Thoracic aorta (tissue), 2 donors: ENCODE measurements at places on chromosomes 6 and 20.

DNA sequence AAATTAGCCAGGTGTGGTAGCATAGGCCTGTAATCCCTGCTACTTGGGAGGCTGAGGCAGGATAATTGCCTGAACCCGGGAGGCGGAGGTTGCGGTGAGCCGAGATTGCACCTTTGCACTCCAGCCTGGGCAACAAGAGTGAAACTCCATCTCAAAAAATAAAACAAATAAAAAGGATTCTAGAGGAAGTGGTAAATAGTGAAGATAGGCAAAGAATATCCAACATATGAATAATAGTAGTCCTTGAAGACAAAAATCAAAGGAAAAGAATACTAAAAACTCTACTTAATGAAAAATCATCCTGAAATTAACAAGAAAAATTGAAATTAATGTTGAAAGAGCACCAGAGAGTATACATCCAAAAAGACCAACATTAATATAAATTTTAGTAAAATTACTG is 67.0 kb upstream of the MRAP2 start:
- no peak for DNase-seq

DNA sequence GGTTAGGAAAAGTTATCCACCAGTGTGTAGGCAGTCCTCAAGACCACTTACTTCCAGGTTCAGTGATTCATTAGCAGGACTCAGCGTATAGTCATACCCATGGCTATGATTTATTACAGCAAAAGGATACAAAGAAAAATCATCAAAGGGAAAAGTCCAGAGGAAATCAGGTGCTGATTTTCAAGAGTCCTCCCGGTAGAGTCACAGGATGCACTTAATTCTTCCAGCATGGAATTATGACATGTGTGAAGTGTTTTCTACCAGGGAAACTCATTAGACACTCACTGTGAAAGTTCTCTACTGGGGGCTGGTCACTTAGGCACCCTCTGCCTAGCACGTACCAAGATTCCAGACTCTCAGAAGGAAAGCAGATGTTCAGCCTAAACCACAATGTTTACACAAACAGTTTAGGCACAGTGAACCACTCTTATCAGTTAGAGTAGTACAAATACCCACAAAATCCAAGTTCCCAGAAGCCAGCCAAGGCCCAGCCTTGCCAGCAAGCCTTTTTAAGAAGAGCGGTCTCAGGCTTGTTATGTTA is 10.2 kb downstream of the WFDC3 start:
- DNase-seq = no peak

DNA sequence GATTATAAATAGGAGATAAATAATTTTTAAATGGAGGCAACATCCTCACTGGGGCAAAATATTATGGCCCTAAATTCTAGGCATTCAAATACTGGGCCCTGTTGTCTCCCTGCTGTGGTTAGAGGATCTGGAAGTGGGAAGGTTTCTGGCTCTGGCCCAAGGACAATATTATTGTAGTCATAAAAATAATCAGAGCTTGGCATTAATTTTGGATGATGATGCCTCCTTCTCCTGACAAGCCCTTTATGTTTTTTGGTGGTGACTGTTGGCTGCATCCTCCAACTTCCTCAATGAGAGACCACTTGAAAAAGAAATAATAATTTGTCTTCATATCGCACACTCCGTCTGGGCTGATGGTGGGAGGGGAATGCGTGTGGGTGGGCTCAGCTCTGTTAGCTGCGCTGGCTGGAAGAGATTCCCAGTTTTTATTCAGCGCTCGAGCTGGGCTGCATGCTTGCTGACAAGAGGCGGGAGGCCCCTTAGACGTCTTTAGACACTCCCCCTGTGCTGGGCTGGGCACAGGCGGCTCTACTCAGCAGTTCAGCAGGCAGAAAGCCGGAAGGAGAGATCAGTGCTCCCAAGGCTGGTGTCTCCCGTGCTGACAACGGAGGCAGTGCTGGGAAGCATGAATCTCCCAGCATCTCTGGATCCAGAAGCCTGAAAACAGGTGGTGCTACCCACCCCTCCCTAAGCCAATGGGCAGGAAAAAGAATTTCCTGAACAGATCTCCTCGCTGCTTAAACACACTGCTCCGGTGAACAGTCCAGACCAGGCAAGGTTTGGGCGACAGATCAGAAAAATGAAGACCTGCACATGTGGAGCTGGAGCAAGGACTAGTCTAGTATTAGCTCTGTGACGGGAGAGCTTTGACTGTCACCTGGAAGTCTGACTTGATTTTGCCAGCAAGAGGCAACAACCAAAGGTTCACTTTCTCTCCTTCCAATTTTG is 97.7 kb downstream of the SYCP2 start:
- no peak for DNase-seq

DNA sequence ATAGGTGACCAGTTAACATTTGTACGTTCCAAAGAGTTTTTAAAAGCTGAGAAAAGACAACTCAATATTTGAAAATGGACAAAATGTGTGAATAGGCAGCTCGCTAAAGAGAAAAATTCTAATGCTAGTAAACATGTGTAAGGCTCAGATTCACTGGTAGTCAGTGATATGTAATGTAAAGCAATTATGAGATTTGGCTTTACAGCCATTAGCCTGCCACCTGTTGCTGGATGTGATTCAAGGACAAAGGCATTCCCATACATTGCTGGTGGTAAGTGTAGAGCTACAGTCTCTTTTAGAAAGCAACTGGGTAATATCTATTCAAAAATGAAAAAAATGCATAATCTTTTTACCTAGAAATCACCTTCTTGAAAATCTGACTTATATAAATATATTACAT is 114.3 kb downstream of the COL19A1 start:
- DNase-seq = no peak

DNA sequence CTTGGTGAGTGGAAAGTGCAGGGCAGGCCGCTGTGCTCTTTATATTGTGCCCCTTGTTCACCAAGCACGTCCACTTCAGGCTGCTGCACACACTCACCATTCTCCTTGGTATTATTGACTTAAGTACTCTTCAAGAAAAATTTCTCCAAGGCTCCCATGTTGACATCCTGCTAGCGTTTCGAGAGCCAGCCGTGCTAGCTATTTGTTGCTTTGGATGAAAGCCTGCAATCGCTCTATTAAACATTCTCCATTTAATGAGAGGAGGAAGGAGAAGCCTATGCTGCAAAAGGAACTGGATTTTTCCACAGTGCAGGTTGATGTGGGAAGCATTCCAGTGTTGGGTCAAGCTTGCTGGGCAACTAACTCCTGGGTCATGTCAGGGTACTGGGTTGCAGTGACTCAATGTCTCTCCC is 113.5 kb downstream of the CD83 start:
- no peak for DNase-seq

DNA sequence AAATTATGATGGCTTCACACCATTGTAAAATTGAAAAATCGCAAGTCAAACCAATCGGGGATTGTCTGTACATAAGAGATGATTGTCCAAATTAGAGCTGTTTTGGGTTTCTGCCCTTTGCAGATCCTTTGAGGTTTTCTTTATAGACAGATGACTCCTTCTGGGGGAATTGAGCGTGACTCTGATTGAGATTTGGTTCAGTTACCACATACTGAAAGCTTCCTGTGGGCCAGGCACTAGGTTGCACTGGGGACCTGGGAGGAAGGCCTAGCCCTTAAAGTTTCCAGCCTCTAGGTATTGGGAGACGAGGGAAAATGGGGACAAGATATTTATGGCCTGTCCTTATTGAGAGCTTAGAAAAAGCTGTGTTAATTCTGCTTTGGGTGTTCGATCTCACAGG is 9.2 kb downstream of the VAPB start:
- DNase-seq = no peak

GRCh38 chr6:134729561-134729960 is 220.3 kb downstream of the ALDH8A1 start:
- no peak for DNase-seq

- DNase-seq = no peak
Observed at GRCh38 chr6:85062884-85063283, 298.5 kb upstream of the TBX18 start.

DNA sequence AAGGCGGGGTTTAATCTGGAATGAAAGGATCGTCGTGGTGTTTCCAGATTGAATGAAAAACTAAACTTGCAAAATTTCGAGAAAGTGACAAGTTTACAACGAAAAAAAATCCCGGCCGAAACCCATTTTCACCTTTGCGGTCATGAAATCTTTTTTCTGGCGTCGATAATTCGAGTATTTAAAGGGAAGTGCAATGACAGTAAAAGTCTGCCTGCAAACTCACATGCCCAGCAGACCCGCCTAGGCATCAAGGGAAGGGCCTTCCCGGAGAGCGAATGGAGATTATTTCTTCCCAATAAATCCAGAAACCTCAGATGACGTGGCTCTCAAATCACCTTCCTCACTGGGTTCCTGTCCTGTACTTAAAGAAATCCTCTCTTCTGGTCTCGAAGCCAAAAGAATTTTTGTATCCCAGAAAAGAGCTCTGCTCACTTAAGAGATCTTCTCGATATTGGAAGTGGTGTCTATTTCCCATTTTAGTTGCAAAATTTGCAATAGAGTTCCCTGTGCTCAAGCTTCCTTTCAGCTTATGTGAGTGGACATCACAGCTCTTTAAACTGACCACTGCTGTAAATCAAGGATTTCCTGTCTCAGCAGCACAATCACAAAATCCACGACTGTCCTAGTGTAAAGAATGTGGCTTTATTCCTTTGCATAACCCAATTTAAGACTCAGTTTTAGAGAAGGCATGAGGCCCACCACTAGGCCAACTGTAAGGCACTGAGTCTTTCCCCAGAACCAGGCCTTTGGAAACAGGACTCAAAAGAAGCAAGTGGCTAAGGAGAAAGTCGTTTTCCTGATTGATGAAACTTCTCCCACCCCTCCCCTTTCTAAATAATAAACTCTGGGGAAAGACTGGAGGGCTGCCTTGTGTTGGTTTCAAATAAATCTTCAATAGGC is 3.9 kb downstream of the OLIG3 start:
- DNase-seq = no peak

DNA sequence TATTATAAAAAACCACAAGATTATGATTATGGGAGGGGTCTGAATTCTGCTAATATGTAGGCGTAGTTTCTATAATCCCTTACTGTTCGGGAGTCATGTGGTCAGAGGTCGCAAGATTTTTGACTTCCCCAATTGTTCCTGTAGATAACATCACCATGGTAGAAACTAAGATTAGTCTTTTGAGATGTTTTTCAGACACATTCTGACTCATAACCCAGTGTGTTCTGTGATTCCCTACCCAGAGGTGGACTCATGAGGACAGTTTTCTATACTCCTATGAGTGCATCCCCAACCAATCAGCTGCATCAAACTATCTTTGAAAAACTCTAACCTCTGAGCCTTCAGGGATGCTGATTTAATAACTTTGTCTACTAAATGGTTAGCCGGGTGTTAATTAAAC is 175.5 kb downstream of the RFPL4B start:
- no peak for DNase-seq

DNA sequence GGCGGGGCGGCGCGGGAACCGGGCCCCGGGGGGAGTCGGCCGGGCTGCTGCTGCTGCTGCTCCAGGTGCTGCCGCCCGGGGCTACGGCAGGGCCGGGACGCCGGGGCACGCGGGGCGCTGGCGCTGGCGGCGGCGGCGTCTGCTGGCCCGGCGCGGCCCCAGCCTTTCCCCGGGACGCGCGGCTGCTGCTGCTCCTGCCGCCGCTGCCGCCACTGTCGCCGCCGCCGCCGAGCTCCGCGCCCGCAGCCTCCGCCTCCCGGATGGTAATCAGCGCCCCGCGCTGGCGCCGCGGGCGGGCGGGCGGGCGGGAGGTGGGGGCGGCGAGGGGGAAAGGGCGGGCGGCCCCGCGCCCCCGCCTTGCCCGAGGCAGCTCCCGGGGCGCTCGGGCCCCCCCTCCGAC is 306 bp downstream of the EBF4 start:
- DNase-seq = no peak

GRCh38 chr20:61500791-61501321 is 248.8 kb downstream of the CDH4 start:
- no peak for DNase-seq

DNA sequence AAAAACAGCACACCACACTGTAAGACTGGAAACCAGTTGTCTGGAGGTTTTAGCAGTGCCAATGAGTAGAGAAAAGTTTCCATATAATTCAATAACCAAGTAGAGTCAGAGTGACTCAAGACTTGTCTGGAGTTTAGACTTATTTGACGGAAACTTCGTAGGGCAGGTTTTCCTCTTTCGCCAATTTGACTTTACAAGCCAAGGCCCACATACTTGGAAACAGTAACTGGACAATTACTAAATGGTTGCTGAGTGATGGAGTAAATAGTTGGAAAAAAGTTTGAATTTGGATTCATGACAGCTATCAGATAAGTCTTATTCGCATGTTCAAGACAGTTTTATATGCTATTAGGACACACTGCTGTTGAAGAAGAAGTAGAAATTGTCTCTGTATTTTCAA is 48.1 kb upstream of the CTAGE9 start:
- DNase-seq = no peak

DNA sequence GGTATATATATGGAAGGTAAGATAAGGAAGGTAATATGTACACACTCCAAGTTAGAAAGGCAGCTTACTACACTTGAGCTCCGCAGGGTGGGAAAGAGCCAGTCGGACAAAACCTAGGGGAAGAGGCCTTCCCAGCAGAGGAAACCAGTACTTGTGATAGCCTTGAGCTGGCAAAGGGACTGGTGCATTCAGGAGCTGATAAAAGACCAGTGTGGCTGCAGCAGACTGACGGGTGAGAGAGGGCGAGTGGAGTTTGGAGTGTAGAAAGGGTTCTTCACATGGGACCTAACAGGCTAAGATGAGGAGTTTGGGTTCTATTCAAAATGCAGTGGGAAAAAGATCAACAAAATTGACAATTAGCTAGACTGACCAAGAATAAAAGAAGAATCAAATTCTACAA is 49.3 kb upstream of the KIF13A start:
- no peak for DNase-seq

DNA sequence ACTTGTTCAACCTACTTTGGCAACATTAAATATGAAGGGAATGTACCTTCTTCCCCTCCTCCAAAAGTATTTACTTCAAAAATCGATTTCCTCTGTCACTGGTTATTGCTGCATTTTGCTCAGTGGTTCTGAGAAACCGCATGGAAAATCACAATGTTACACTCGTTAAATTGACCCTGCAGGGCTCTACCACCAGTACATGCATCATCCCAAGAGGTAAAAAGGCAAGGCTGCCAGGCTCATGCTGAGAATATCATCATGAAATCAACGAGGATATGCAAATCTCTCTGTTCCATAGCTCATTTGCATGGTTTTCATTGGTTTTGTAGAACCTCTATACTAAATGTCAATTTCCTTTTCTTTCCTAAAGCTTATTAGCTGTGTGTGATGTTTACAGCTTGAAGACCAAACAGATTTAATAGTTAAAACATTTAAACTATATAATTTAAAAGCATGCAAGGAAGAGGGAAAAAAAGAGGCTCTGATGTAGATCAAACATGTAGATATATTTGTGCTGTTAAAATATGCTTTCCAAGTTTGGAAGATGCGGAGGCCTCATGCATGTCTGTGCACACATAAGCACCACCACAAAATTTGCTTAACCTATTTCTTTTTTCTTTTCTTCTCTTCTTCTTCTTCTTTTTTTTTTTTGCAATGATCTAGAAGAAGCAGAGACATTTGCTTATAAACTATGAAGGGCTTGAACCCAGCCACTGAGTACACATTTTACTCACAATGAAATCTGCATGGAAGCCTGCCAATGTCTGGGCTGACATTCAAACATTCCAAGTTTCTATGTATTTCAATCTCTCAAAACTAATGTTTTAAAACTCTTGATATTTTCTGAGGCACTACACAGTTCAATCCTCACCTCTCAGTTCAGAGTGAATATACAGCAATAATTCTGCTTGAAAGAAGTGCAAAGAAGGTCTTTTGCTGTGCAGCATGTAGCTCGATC is 194.0 kb downstream of the GMPR start:
- DNase-seq = no peak
